Stimulated activated CD8-positive, alpha-beta memory T cell treated with anti-CD3 and anti-CD28 coated beads, Interleukin-15, amount 100 ng/mL, for 4 hours (primary cell): ENCODE measurements at places on chromosomes 4 and X.

DNA sequence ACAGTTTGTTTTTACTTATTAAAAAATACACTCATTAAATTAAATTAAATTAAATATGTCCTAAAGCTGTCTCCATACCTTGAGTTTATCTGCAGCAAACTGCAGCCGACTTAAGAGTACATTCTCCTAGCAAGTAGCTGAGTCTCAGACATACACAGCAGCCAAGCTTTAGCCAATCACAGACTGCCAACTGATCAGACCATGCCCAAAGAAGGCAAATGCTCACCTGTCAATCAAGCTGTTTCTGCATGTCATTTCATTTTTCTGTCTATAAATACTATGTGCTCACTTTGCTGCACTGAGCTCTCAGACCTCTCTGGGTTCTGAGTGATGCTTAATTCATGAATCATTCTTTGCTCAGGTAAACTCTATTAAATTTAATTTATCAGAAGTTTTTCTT, 280.9 kb upstream of the EPHA5 start:
- no peak for DNase-seq

DNA sequence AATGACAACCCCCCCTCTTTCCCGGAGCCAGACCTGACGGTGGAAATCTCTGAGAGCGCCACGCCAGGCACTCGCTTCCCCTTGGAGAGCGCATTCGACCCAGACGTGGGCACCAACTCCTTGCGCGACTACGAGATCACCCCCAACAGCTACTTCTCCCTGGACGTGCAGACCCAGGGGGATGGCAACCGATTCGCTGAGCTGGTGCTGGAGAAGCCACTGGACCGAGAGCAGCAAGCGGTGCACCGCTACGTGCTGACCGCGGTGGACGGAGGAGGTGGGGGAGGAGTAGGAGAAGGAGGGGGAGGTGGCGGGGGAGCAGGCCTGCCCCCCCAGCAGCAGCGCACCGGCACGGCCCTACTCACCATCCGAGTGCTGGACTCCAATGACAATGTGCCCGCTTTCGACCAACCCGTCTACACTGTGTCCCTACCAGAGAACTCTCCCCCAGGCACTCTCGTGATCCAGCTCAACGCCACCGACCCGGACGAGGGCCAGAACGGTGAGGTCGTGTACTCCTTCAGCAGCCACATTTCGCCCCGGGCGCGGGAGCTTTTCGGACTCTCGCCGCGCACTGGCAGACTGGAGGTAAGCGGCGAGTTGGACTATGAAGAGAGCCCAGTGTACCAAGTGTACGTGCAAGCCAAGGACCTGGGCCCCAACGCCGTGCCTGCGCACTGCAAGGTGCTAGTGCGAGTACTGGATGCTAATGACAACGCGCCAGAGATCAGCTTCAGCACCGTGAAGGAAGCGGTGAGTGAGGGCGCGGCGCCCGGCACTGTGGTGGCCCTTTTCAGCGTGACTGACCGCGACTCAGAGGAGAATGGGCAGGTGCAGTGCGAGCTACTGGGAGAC, 1.6 kb downstream of the PCDH10 start:
- DNase-seq: no peak

DNA sequence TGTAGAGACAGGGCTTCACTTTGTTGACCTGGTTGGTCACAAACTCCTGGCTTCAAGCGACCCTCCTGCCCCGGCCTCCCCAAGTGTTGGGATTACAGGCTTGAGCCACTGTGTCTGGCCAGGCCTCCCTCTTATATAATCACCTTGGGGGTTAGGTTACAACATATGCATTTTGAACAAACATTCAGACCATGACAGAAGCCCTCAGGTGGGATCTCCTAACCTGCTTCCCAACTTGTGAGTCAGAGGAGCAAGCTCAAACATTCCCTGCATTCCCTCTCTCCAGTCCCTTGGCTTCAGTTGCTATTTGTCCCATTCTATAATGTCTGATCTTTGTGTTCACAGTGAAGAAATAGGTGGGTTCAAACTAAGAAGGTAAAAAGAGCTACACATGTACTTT, 76.5 kb upstream of the NRK start:
- DNase-seq: no peak

DNA sequence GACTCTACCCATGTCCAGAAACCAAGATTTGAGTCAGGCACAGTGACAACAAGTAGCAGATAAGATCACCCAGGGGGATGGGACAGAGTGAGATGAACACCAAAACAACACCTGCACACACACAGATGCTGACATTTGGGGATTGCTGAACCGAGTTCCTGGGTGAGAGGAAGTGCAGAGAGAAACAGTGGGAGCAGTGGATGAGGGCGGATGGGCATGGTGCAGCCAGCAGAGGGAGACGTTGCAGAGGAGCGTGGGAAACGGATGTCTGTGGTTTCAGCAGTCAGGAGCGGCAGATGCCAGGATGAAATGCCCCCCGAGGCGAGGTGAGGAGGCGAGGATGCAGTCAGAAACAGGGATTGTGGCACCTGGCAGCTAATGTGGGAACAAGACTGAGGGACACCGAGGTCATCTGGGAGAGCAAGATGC, 78.6 kb upstream of the STS start:
- DNase-seq: no peak

- DNase-seq: no peak
Measured at GRCh38 chr4:158161551-158162354, 11.1 kb downstream of the GASK1B start.

- DNase-seq: no peak
Measured at GRCh38 chrX:119809185-119809666, 17.8 kb upstream of the RPL39 start.

- no peak for DNase-seq
Measured at GRCh38 chrX:136850441-136851175, 29.9 kb downstream of the RBMX start.

- no peak for DNase-seq
Measured at GRCh38 chr4:174457468-174457867, 64.8 kb downstream of the HPGD start.
